ENCODE measurements at places on chromosomes 7 and 10.

- DNase-seq = no peak
Observed at GRCh38 chr10:107451047-107451446, 286.5 kb upstream of the SORCS1 start.

DNA sequence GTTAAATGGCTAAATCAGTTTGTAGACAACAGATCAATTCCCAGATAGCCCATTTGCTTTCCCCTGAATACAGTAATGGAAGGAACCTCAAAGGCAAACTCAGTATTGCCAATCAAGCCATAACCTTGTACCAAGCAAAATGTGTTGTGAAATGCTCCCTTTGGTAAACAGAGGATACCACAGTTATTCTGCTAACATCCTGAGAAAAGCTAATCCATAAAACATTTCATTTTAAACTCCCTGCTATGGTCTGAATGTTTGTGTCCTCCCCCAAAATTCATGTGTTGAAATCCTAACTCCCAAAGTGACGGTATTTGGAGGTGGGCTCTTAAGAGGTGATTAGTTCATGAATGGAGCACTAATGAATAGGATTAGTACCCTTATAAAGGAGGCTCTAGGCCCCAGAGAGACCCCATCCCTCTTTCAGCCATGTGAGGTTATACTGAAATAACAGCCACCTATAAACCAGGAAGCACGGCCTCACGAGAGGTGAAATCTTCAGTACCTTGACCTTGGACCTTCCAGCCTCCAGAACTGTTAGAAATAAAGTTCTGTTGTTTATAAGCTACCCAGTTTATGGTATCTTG lies 89.3 kb upstream of the RNF148 start:
- no peak for DNase-seq

GRCh38 chr7:17118412-17118811 lies 180.0 kb upstream of the AHR start:
- no peak for DNase-seq

GRCh38 chr10:9339716-9340115 lies 1285.2 kb downstream of the GATA3 start:
- DNase-seq = no peak

GRCh38 chr10:7813481-7813880 lies 4.8 kb upstream of the TAF3 start:
- DNase-seq = no peak

GRCh38 chr7:117041007-117041406 lies 87.7 kb downstream of the ST7 start:
- DNase-seq = no peak
